ENCODE measurements at places on chromosomes 3 and 15.

DNA sequence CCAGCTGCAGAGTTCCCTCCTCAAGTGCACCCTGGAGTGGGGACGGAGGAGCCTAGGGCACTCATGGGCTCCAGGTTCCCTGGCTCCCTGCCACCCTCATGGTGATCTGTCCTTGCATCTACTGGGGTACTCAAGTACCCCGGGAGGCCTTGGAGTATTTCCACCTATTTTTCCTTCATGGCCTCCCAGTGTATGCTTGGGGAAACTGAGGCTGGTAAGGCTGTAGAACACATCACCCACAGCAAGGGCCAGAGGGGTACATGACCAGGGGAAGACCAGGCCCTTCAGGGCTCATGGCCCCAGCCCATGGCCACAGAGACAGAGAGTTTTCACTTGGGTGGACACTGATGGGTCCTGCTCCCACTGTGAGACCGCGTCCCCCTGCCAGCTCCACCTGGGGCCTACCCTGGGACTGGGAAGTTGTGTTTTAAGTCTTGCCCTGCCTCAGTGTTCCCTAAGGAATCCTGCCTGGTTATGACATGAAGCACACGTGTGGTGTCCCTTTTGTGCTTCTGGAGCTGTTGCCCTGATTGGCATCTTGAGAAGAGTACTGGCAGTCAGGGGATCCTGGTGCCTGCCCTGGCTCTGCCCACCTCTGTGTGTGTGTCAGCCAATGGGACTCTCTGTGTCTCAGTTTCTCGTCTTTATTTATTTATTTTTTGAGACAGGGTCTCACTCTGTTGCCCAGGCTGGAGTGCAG lies 132.8 kb downstream of the TJP1 start:
- no peak for DNase-seq

DNA sequence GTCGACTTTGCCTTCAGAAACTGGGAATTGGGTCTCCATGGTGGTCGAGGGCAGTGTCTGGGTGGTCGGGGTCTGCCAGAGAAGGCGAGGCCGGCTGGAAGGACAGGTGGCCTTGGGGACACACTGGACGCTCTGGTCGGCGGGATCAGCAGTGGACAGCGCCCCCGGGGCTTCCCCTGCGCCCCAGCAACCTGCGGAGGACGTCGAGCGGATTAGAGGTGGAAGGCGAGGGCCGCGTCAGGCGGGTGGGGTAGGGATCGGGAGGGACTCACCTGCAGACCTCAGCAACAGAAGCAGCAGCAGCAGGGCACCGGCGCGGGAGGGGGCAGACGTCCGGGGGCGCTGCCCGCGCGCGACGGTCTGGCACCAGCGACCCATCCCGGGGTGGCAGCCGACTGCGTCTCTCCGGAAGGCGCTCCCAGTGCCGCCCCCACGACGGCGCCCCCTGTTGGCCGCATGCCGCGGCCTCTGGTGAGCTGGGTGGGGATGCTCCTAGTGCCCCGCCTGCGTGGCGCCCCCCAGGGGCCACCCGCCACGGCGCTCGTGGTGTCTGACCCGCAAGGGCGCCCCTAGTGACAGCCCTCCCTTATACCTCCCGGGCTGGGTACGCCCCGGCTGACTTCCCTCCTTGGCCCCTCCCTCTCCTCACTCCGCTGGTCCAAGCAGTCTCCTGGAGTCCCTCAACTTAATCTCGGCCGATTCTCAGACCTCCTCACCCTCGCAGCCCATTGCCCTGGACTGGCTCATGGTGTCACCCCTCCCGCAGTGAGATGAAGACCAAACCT lies at the start of gene PRSS50:
PRSS50 (minus strand) TSS at position 423 of the 785 bp plus-strand sequence; CDS start at position 378, 45 bp downstream.
- no peak for DNase-seq

DNA sequence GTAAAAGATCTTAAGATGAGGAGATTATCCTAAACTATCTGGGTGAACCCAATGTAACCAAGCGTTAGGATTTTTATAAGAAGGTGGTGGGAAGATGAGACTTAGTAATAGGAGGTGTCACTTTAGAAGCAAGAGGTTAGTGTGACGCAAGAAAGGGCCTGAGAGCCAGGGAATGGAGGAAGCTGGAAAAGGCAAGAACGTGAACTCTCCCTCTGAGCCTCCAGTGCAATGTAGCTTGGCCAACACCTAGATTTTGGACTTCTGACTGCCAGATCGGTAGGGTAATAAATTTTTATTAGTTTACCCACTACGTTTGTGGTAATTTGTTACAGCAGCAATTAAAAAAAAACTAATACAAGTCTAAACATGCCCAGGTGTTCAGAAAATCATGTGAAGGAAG lies 20.8 kb upstream of the CNTN6 start:
- no peak for DNase-seq

GRCh38 chr15:80478075-80478474 lies 73.9 kb downstream of the ARNT2 start:
- peak; percentile 80 for DNase-seq

GRCh38 chr15:33623010-33623409 lies 312.2 kb downstream of the RYR3 start:
- no peak for DNase-seq

GRCh38 chr15:82710208-82710555 lies 507 bp upstream of the AP3B2 start:
- DNase-seq = no peak

DNA sequence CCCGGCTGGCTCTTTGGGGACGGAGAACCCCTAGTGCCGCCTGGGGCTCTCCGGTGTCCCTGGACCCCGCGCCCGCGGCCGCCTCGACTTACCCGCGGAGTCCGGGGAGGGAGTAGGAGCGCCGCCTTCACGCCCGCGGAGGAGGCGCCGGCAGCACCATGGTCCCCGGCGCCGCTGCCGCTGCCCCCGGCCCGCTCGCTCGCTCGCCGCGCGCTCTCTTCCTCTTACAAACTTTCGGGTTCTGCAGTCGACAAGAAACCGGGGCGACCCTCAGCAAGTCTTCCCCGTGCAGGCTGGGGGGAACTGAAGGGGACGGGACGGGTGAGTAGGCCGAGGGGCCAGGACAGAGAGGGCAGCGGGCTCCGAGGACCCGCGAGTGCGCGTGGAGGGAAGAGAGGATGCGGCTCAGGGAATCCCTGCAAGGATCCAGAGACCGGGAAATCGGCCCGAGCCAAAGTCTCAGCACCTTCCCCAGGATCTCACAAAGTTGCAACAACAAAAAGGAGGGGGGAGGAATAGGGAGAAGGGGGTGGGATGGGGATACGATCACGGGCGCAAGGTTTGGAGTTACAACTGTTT lies 2.0 kb downstream of the FOXP1 start:
- DNase-seq = no peak

- DNase-seq = no peak
These were observed 35.6 kb upstream of the NDUFB4 start for GRCh38 chr3:120560304-120561250.

Measured in RCC 7860 (cell line).